EH (cell line): ENCODE measurements at places on chromosomes 1 and 21.

- no peak for DNase-seq
These were observed 203.7 kb downstream of the AMY1C start for GRCh38 chr1:103953386-103953785.

DNA sequence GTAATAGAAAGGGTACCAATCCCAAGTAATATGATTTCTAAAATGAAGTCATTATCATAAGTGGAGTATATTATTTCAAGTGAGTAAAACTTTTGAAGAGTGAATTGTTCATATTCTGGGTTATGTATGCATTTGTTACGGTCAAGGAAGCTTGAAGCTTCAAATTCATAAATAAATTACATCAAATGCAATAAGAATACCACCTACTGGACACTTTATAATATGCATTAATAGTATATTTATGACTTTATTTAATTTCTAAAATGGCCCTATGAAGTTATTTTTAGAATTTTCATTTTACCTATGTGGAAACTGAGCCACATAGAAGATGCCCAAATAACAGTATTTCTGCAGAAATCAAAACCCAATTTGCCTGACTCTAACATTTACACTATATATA, 260.6 kb downstream of the SMYD3 start:
- DNase-seq, result no peak

- no peak for DNase-seq
These were observed 71.4 kb upstream of the COL6A1 start for GRCh38 chr21:45910155-45910547.

- DNase-seq, result peak; percentile 54
These were observed 91.0 kb upstream of the KCNA3 start for GRCh38 chr1:110765640-110766335.

GRCh38 chr1:151759241-151759640, 4.1 kb downstream of the MRPL9 start:
- DNase-seq, result no peak

DNA sequence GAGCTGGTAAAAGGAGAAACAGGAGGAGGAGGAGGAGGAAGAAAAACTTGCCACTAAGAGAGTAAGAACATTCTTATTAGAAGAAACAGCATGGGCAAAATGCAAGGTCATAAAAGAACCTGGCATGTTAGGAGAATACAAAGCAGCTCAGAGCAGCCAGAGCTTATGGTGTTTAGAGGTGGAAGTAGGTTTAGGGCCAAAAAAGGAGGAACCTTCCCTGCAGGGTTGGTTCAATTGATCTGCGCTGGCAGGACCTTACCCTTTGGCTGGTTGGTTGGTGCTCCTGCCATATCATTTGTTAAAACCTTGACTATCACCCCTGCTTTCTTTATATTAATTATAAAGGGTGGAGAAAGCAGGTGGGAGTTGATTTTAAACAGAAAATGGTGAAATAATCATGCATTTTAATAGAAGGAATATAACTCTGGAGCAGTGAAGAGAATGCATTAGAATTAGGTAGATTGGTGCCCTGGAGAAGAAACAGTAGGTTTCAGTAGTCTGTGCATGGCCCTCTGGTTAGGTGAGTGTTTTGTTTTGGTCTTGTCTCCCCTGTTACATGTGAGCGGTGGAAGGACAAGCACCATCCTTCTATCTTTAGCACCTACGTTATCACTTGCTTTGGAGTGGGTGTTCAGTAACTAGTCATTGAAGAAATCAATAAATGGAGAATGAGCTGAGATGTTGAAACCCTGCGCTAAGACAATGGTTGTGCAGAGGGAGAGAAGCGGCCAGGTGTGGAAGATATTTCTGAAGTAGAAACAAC, 110.4 kb upstream of the NGF start:
- no peak for DNase-seq

DNA sequence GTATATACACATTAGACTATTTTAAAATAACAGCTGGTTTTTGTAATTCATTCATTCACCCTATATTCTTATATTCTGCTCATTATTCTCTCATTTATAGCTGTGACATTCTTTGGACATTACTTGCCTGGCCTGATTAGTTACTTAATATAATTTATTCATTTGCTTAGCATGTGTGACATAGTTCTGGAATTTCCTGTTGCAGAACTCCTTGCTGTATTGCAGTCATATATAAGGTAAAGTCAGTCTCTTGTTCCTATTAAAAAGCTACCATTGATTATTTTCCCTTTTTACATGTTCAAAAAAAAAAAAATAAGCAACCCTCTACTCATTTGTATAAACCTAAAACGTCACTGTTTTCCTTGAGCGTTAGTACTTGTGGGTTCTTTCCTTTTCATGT, 23.9 kb downstream of the GNAT2 start:
- peak; percentile 74 for DNase-seq

- DNase-seq, result no peak
These were observed 74.3 kb downstream of the CEP350 start for GRCh38 chr1:180028864-180029263.

- peak; percentile 91 for DNase-seq
These were observed 2.2 kb downstream of the ZC3H12A start for GRCh38 chr1:37476460-37477197.

- peak; percentile 50 for DNase-seq
These were observed 88.6 kb upstream of the PKN2 start for GRCh38 chr1:88595355-88596002.

GRCh38 chr1:223136086-223136485, 7.0 kb downstream of the TLR5 start:
- no peak for DNase-seq

DNA sequence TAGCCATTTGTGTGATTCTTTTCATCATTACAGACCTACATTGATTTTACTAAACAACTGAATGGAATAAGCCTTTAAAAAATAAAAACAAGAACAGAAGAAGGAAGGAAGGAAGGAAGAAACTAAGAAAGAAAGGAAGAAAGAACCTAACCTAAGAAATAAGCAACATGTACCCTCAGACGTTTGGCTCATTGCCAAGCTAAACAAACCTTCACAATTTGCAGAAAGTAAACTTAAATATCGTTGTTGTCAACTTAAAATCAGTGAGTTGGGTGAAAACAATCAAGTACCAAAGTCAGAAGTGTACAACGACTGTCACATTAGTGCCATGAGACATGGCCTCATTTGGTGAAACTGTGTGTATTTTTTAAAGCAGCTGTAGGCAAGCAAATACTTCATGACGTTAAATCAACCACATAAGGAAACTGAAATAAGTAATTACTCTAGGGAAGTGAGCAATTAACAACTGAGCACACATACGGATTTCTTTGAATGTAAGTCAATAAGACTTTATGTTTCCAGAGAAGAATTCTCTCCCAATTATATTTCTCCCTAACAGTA, 313.1 kb upstream of the TMPRSS15 start:
- no peak for DNase-seq

GRCh38 chr1:77024500-77024899, 157.2 kb downstream of the ST6GALNAC5 start:
- no peak for DNase-seq

DNA sequence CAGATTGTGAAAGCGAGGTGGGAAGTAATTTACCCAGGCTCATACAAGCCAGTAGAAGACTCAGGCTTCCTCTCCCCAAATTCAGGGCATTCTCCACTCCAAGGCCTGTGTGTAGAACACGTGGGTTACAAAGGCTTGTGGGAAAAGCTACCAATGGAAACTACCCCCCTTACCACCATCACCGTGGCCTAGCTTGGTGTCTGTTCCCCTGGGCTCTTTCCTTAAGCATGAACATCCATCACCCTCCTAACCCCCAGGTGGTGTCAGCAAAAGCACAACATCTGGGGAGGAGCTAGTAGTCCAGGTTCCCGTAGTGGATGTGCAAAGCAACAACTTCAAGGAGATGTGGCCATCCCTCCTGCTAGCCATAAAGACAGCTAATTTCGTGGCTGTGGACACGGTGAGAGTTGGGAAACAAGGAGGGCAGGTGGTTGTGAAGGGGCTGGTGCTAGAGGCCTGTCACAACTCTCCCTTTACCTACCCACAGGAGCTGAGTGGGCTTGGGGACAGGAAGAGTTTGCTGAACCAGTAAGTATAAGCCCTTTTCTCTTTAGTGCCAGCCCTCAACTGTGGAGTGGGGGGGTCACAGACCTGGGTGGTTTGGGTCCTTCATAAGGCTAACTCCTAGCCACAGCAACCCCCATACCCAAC, 701 bp upstream of the MUTYH start:
- DNase-seq, result peak; percentile 25

DNA sequence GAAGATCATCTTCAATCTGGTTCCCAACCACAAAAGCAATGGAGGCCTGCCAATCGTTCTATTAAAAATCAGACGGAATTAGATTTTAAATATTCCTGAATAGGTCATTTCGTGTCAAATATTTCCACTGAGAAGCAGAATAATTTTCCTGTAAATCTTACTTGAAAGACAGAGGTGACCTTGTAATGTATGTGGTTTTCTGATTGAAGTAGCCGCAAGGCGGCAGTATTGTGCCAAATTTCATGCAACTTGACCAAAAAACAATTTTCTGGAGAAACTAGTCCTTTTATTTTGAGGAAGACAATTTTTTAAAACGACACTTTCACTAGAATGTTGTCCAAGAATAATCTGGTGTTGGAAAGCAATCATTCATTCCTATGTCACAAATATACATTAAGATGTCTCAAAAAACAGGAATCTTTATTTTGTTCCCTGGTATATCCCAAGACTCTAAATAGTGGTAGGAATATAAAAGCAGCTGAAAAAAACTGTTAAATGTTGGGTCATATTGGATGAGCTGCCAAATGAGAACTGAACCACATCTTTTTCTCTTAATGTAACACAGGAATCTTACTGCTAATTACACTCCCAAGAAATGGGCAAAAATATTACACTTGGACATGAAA, 33.6 kb downstream of the SPAG17 start:
- peak; percentile 65 for DNase-seq

- no peak for DNase-seq
These were observed 8.6 kb upstream of the MT1HL1 start for GRCh38 chr1:237012788-237013383.

DNA sequence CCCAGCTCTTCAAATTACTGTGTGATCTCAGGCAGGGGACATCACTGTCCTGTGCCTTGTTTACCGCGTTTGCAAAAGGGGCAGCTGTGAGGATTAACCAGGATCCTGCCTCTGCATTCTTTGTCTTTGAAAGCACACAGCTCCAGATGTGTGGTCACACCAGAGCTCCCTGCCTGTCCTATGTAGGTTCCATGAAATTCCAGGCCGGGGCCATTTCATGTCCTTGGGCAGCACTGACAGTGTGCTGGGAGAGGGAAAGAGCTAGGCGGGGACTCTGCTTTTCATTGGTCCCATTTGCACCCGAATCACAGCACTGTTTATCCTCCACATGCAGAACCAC, 42.2 kb upstream of the SELENON start:
- no peak for DNase-seq

GRCh38 chr1:19533626-19534025, 48.3 kb upstream of the CAPZB start:
- DNase-seq, result no peak

DNA sequence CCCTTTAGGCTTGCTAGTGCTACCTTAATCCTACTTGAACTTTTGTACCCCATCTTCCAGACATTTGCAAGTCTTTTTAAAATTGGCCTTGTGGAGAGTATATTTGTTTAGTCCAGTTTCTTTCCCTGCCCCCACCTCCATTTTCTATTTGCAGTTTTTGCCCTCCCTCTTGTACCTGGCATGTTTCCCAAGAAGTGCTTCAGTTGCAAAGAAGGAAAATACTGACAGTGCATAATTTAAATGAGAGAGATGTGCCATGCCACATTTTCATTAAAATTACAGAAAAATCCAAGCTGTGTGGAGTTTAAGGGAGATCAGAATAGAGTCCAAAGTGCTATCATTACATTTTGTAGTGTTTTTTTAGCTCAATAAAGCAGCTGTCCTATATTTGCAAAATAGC, 150.0 kb upstream of the ADGRL2 start:
- DNase-seq, result no peak

GRCh38 chr1:229229721-229230139, 41.2 kb upstream of the RAB4A start:
- no peak for DNase-seq

DNA sequence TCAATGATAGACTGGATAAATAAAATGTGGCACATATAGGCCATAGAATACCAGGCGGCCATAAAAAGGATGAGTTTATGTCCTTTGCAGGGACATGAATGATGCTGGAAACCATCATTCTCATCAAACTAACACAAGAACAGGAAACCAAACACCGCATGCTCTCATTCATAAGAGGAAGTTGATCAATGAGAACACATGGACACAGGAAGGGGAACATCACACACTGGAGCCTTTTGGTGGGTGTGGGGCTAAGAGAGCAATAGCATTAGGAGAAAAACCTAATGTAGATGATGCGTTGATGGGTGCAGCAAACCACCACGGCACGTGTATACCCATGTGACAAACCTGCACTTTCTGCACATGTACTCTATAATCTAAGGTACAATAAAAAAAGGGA, 883.4 kb upstream of the PRMT6 start:
- DNase-seq, result no peak

DNA sequence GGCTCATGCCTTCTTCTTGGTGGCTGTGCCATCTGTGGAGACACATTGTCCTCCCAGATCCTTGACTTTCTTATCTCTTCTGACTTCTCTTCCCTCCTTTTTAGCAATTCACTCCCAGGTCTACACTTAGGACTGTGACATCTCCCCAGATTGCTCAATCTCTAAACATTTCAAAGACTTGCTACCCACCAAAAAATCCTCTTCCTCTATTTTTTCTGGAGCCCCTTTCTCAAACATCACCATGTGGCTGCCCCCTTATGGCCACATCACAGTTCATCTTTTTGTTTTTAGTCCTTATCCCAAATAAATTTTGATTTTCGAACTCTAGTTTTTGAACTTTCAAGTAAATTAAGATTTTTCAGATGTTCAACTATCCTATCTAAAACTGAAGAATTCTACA, 148.6 kb upstream of the HOOK1 start:
- no peak for DNase-seq

- no peak for DNase-seq
These were observed 20.7 kb downstream of the KCNA10 start for GRCh38 chr1:110498270-110498669.

GRCh38 chr21:19198801-19199200, 795.2 kb upstream of the TMPRSS15 start:
- no peak for DNase-seq

DNA sequence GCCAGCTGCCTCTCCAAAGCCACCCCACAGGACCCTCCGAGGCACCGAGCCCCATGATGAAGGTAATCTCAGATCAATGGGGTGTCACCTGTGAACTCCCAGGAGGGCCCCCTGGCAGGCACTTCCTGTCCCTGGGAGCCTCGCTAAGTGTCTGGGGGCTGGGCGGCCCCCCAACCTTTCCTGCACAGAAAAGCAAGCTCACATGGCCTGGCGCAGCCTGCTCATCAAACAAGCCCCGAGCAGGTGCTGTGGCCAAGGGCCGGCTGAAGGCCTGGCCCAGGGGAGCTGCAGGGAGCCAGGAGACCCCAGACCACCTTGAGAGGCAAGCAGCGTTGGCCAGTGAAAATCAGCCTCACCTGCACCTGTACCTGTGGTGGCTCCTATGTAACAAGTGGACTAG, 2.9 kb downstream of the RIPK4 start:
- DNase-seq, result no peak

DNA sequence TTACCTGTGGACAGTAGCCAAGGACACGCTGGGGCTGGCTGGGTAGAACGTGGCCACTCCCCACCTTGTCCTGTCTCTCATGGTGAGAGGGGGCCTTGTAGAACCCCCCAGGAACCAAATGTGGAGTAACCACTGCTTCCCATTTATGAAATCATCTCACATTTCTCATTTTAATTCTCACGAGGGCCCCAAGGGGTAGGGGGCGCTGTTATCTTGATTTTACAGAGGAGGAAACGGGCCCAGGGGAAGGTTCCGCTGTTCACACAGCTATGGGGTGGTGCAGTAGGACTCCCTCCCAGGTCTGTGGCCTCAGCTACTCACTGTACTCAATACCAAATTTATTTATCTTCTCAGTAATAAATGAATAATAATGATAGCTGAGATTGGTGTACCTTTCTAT, 5.5 kb downstream of the SMPDL3B start:
- peak; percentile 50 for DNase-seq
